ENCODE measurements at places on chromosomes 16 and 17.
A peak's percentile ranks its signal among the peaks of the same experiment; 100 is the strongest.

DNA sequence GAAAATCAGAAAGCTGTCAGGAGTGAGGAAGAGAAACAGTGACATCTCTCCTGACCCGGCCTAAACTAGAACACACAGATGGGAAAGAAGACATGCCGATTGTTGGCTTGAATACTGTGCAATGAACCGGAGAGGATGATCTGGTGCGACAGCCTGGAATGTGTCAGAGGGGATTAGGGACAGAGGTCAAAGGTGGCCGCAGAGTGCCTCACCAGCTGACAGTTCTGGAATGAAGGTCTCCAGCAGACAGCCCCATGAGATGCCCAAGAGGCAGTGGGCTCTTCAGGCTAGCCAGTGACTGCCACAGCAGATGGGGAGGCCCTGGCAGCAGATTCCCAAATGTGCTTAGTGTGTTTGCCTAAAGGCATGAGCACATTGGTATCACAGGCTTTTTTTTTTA, 623.2 kb downstream of the CDH8 start:
- DNase-seq = no peak

- DNase-seq = no peak
These were observed 79.4 kb downstream of the C16orf78 start for GRCh38 chr16:49453021-49453420.

GRCh38 chr16:4455081-4455480, 19.3 kb downstream of the NMRAL1 start:
- DNase-seq = no peak

DNA sequence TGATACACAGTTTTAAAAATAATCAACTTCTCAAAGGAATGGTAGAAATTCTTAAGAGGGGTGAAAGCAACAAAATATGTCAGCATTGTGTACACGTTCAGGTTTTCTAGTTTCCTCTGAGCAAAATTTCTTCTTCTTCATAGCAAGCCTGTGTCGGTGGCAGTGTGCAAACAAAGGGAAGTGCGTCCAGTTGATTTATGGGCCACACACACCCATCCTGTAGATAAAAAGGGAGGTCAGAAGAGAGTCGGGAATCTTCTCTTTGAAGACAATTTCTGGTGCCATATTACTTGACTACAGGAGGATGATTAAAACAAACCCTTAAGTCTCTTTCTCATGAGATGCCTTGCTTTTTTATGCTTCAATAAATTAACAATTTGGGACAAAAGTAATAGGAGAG, 484.1 kb upstream of the SALL1 start:
- no peak for DNase-seq

- DNase-seq = no peak
These were observed 20.5 kb downstream of the SCGB1C2 start for GRCh38 chr17:157901-158300.

DNA sequence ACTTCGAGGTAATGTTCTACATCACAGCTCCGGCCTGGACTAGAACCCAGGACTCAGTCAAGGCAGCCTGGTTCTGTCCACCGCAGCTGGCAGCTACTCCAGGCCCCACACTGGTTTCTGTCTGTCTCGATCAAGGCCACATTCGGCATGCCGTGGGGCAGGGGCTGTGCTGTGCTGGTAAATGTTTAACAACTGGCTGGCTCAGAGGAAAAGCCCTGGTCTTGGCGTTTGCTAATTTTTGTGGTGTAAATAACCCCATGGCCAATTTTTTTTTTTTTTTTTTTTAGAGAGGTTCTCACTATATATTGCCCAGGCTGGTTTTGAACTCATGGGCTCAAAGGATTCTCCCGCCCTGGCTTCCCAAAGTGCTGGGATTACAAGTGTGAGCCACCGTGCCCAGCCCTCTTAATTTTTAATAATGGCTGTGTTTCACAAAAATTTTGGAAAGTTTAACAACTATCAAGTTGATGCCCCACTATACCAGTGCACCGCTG, 328 bp upstream of the DRC7 start:
- DNase-seq = no peak

DNA sequence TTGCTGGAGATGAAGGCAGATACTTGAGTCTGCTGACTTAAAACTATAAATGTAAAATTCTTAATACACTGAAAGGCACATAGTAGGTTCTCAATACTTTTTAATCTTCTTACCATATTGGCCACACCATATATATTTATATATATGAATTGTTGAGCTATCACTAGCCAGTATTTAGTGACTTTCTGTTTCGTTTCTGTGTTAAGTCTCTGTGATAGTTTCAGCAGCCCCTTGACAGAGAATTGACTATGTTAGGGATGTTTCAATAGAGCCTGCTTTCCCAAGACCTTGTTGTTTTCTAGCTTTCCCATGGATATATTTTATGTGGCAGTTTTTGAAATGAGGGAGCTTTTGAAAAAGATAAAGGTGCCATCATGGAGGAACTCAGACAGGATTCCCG, 206.5 kb upstream of the GOT2 start:
- DNase-seq = no peak

GRCh38 chr16:53814801-53815200, 110.8 kb downstream of the FTO start:
- DNase-seq = no peak

DNA sequence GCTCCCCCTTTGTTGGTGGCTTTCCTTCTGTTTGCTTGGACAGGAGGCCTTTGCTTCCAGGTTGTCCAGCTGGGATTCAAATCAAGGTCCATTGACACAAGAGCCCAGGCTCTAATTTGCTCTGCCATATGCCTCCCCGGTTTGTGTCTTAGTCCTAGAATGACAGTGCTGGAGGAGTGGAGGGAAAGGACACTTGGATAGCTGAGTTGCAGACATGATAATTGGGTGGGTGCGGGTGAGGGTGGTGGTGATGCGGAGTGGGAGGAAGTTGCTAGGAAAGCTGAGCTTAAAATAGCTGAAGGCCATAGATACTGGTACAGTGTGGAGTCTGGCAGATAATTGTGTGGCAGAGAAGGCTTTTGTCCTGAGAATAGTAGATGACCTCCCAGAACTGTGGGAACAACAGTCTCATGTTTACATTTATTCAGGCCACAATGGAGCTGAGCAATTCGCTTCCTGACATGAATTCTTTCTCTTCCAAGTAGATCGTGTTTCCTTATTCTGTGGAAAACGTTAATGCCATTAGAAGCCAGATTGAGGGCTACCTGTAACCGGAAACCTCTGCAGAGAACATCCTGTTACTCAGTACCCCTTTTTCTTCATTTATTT, 23.8 kb downstream of the SEC14L1 start:
- DNase-seq = no peak

DNA sequence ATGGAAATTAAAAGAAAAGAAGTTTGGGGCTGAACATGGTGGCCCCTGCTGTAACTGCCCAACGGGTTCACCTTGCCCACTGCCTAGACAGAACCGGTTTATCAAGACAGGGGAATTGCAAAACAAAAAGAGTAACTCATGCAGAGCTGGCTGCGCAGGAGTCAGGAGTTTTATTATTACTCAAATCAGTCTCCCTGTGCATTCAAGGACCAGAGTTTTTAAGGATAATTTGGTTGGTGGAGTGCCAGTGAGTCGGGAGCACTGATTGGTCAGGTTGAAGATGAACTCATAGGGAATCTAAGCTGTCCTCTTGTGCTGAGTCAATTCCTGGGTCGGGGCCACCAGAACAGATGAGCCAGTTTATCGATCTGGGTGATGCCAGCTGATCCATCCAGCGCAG, 4.4 kb upstream of the SCPEP1 start:
- no peak for DNase-seq

DNA sequence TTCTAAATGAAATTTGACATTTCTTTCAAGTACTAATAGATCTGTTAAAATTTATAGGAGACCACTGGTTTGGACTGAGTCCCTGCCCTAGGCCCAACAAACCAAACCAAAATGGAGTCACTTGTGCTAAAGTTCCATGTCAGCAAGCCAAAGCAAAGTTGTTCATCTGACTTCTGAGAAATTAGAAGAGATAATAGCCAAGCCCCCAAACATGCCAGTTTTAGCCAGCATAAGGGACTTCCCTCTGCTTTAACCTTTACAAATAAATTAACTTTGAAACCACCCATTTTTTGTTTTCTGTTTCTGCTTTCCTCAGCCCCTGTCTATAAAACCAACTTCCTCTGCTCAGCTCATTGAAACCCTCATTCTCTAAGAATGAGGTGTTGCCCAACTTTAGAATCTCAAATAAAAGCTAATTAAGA, 18.9 kb downstream of the CDR2 start:
- no peak for DNase-seq

GRCh38 chr17:16973760-16974540, 2.0 kb upstream of the TNFRSF13B start:
- no peak for DNase-seq

GRCh38 chr16:16105646-16106045, 117.6 kb downstream of the ABCC6 start:
- no peak for DNase-seq

- DNase-seq = no peak
These were observed 38.5 kb downstream of the TMEM235 start for GRCh38 chr17:78269955-78270381.

GRCh38 chr17:55281649-55282378, 17.1 kb downstream of the HLF start:
- no peak for DNase-seq

DNA sequence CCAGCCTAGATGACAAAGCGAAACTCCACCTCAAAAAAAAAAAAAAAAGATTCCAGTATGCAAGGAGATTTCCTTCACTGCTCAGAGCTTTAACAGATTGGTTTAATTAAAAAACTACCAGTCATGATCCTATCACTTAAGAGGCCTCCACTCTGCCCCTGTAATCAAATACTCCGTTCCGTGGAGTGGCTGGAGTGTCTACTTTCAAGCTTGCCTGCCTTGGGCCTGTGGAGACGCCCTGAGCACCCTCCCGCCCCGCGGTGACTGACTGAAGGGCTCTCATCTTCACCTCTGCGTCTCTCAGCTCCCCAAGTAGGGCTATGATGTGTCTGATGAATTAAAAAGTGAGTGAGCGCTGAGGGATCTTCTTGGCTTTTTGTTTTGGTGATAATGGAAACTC, 25.3 kb upstream of the TRPV3 start:
- DNase-seq = no peak

- DNase-seq = no peak
These were observed 7.6 kb downstream of the HDAC5 start for GRCh38 chr17:44115585-44116415.

- no peak for DNase-seq
These were observed 10.7 kb upstream of the CNGB1 start for GRCh38 chr16:57981636-57982035.

- DNase-seq = no peak
These were observed 14.4 kb downstream of the LRRC37B start for GRCh38 chr17:32021615-32021955.

GRCh38 chr17:18933102-18934058, 18.6 kb upstream of the SLC5A10 start:
- no peak for DNase-seq

GRCh38 chr17:73654241-73654640, 10.0 kb upstream of the SDK2 start:
- no peak for DNase-seq

DNA sequence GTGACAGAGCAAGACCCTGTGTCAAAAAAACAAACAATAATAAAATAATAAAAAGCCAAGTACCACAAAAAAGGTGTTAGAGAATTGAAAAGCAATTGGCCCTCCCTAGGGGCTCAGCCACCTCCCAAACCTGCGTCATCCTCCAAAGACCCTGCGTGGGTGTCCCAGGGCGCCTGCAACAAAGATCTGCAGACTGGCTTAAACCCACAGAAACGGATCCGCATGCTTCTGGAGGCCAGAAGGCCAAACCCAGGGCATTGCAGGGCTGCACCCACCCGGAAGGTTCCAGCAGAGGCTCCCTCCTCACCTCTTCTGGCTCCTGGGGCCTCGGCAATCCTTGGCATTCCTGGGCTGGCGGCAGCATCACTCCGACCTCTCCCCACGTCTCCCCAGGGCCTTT, 1.5 kb downstream of the ENPP7 start:
- DNase-seq = no peak

GRCh38 chr17:549177-550040, 165.2 kb downstream of the VPS53 start:
- DNase-seq = no peak

- peak; percentile 18 for DNase-seq
These were observed 40.1 kb downstream of the NOS2 start for GRCh38 chr17:27760069-27760885.

DNA sequence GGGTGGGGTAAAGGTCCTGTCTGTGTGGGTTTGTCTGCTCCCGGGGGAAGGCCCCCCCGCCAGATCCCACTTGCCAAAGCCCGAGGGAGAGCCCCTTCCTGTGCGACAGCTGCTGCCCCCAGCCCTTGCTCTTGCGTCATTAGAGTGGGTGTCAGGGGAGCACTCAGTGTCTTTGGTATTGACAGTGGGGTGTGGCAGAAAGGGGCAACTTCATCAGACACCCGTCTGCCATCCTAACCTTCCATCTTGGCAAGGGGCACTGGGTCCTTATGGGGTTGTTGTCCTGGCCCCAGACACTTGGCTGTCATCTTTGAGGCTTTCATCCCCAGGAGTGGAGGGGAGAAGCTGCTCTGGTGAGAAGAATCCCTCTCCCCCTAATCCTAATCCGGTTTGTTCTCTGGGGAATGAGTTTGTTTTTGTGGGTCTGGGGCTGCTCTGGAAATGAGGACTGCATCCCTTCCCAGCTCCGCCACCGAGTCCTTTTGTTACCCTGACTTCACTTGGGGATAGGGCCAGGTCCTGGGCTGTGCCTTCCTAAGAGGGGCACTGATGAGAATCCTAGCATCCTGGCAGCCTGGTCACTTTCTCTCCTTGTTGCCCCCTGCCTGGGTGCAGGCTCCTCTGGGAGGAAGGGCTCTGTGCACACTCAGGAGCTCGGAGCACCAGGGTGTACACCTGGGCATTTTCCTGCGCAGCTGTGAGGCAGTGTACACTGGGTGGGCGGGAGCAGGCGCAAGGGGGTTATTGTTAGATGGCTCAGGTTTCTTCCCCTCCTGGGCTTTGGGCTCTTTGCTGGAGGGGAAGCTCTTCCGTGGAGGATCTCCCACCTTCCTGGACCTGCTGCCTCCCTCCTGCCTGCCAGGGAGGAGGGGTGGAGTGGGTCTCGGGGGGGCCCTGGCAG, 21.1 kb downstream of the GJD3 start:
- no peak for DNase-seq

- DNase-seq = no peak
These were observed 5.4 kb downstream of the ALYREF start for GRCh38 chr17:81885869-81886548.

- no peak for DNase-seq
These were observed 510.9 kb downstream of the KCNJ18 start for GRCh38 chr17:22203208-22203715.

DNA sequence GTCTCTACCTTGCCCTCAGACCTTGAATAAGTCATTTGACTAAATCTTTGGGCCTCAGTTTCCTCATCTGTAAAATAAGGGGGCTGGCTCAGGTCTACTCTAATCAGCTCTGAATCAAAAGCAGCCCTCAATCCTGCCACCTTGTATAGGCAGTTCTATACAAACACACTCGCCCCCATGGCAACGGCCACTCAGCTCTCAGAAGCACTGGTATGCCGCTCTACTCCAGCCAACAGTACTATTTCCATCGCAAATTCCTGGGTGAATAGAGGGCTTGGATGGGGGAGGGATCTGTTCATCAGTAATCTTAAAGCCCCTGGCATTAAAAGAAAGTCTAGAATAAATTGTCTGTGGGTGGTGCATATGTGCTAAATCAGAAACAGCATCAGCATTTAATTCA, 21.2 kb upstream of the TAOK1 start:
- no peak for DNase-seq
